ENCODE measurements at places on chromosomes 7 and 10.
A peak's percentile ranks its signal among the peaks of the same experiment; 100 is the strongest.

DNA sequence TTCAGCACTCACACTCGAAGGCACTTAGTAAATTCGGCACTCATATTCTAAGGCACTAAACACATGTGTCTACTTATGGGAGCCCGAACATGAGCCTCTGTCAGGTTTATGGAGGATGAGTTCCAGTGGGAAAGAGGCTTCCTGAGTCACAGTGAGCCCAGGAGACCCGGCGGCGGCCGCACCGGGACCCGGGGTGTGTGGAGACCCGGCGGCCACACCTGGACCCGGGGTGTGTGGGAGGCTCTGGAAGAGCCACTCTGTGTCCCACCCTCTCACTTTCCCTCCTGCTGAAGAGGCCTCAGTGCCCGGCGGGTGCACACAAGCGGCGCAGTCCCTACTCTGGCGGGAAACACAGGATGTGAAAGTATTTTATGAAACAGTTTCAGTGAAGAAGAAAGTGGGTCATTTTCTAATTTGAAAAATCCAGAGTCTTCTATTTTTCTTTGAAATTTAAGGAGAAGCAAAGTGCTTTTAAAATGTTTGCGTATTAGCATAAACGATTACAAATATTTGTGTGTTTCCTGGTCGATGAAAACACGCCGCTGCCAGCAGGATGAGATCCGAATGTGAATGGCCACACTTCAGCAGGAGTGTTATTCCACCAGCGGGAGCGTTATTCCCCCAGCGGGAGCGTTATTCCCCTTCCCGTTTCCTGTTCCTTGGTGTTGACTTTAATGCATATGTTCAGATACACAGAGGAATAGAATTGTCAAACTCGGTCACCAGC, 625.1 kb downstream of the DNAJB6 start:
- no peak for DNase-seq

- DNase-seq: no peak
These were observed 25.6 kb downstream of the BLVRA start for GRCh38 chr7:43784030-43784584.

- DNase-seq: peak; percentile 39
These were observed 707 bp upstream of the C1GALT1 start for GRCh38 chr7:7181519-7182155.

- DNase-seq: no peak
These were observed 13.5 kb upstream of the SFMBT2 start for GRCh38 chr10:7424315-7424714.

DNA sequence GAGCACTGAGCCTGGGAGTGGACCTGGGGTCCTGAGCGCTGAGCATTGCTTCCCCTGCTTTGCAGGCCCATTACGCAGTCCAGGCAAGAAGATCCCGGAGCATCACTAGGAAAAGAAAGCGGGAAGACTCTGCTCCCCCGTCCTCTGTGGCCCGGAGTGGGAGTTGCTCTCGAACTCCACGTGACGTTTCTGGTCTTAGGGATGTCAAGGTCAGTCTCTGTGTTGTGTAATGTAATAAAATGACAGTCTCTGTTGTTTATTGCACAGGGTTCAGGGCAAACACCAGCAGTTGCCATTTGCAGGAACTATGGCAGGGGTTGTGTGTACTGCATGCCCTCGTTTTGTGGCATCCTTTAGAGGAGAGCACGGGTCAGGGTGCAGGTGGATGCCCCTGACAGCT, 10.0 kb downstream of the IDI2 start:
- no peak for DNase-seq

DNA sequence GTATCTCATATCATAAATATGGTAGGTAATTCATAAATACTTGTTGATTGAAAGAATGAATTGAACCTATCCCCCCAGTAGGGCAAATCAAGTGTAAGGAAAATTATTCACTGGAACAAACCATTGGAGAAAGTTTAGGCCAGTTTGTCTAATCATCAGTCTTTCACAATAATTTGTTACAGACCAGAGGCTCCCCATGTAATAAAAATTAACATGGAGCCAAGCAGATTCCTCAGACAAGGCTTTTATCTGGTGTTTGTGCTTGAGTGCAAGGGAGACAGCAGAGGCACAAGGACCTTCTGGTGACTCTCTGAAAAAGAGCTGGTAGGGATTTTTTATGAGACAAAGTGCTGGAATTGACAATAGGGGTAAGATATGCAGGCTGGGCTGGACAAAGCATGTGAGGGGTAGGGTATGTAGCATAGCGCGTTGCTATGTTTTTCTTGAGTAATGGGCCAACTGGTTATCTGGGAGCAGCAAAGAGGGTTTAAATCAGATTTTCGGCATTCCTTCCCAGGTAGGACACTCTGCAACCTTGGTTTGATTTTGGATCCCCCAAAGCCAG, 7.8 kb upstream of the PANK1 start:
- DNase-seq: no peak

DNA sequence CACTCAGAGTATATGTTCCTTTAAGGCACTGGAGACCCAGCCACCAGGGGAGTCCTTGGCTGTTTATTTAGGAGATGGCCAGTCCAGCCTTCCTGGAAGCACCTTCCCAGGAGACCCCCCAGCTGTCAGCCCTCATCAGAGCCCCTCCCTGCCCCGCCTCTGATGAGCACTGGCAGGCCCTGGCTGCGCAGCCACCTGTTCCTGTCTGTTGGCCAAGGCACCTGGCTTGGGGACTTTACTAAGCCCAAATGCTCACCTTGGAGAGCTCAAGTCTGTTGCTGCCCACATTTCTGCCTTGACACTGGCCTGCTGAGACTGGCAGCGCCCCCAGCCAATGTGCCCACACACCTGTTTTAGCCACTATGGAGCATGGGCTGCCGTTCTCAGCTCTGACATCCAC, 124.7 kb downstream of the ELMO1 start:
- DNase-seq: no peak

GRCh38 chr10:44279426-44280126, 105.3 kb downstream of the CXCL12 start:
- no peak for DNase-seq

GRCh38 chr7:95530881-95531280, 45.1 kb downstream of the ASB4 start:
- no peak for DNase-seq

GRCh38 chr7:137964824-137965545, 36.9 kb downstream of the CREB3L2 start:
- DNase-seq: no peak

- peak; percentile 73 for DNase-seq
These were observed 5.5 kb downstream of the ELOVL3 start for GRCh38 chr10:102231357-102232318.

DNA sequence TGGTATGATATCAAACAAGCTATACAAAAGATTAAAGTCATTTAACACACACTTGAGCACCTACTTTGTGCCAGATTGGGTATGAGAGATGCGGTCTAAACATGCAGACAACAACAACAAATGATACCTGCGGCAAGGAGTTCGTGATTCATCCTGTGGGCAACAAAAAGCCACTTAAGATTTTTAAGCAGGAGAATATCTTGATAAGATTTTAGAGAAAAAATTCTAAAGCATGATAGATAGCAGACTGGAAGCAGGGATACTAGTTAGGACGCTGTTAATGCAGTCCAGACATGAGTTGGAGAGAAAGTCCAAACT, 1.6 kb upstream of the KBTBD2 start:
- DNase-seq: no peak

DNA sequence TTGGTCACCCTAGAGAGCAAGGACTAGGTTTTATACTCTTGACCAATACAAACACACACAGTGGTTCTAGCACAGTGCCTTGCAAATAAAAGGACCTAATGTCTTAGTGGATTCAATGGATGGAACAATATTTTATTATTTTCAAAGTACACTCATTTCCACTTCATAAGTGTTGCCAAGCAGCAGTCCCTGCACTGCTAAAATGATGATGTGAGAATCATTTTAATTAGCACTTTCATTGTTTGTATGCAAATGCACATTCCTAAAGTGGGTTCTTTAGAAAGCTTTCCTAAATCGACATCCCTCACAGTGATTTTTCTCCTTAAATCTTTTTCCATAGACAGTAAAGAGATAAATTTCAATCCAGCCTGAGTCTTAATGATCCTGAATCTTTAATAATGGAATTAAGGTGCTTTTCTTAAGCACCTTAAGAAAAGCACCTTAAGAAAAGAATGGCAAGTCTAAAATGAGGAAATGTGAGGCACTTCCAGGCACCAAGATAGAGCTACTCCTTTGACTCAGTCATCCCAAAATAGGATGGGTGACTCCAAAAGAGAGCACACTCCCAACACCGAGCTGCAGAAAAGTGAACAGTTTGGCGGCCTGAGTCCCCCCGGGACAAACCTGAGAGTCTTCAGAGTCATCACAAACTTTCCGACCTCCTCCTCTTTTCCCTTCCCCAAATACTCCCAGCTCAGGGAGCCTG, 84.5 kb downstream of the SORBS1 start:
- no peak for DNase-seq

DNA sequence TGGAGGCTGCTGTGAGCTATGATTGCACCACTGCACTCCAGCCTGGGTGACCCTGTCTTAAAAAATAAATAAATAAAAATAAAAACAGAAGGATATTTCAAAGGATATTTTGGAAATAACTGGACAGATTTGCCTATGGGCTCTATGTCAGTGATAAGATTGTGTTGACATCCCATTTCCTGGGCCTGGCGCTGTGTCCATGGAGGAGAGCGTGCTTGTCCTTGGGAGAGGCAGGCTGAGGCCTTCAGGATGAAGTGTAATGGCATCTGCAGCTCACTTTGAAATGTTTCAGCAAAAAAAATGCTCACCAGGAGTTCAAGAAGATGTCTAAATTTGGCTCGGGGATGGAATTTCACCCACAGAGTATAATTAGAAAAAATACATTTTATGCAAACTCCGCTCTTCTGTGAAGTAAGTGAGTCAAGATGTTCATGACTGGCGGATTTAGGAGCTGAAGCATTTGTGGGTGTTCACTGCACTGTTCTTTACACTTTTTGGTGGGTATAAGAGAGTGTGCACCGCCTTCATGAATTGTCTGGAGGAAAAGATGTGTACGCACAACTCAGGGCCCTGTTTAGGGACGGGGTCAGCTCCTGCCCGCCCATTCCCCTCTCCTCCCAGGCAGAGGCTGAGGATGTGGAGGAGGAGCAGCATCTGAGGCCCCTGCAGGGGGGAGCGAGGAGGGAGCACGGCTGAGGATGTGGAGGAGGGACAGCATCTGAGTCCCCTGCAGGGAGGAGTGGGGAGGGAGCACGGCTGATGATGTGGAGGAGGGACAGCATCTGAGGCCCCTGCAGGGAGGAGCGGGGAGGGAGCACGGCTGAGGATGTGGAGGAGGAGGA, 18.5 kb upstream of the FOXL3 start:
- no peak for DNase-seq

DNA sequence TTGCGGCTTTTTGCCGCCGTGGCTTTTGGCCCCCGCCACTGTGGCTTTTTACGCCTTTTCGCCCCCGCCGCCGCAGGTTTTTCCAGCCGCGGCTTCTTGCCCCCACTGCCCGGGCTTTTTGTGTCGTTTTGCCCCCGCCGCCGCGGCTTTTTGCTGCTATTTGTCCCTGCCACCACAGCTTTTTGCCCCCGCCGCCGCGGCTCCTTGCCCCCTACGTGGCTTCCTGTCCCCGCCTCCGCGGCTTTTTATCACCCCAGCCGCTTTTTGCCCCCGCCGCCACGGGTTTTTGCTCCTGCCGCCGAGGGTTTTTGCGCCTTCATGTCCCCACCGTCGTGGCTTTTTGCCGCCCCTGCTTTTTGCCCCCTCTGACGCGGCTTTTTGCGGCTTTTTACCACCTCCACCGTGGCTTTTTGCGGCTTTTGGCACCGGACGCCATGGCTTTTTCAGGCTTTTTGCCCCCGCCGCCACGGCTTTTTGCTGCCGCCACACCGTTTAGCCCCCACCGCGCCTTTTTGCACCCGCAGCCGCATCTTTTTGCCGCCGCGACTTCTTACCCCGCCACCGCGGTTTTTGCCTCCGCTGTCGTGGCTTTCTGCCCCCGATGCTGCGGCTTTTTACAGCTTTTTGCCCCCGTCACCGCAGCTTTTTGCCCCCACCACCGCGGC, 637.0 kb downstream of the ZNF716 start:
- no peak for DNase-seq

DNA sequence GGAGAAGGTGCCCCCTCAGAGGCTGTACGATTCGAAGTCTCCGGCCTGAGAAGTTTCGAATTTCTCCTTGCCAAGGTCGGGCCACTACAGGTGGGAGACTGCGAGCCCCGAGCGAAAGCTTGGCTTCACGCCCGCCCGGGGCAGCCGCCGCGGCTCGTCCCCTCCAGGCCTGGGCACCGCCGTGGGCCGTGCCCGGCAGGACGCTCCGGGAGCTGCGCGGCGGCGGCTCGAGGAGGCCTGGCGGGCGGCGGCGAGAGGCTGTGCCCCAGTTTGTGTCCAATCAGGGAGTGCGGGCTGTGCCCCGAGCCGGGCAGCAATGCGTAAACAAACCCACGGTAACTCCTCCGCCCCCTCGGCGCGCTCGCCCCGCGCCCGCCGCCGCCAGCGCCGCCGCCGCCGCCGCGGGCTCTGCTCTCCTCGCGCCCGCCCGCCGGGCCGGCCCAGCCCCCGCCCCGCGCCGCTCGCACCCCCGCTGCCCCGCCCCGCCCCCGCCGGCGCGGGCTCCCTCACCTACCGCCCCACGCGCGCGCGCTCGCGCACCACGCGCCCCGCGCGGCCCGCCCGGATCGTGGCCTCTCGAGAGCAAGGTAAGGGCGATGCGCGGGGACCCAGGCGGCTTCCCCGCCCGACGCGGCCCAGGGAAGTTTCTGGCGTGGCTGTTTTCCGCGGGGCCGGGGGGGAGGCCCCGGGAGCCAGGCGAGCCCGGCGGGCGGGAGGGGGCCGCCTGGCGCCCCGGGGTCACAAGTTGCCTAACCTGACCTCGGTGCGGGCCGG, 57.8 kb upstream of the PCGF5 start:
- peak; percentile 89 for DNase-seq

DNA sequence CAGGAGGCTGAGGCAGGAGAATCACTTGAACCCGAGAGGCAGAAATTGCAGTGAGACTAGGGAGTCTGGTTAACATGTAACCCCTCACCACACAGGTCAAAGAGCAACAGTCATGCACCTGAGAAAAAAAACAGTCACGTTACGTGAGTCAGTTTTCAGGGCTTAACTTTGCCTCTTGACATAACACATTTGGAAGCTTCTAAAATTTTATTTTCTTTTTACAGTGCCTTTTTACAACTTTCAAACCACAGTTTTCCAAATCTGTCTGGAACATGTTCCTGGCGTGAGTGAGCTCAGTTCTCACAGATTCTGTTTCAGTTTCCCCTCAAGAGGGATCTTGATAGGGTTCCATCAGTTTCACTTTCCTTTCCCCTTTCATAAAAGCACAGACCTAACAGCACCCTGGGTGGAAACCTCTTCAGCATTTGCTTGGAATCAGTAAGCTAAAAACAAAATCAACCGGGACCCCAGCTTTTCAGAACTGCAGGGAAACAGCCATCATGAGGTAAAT, 4.4 kb downstream of the IFIT3 start:
- DNase-seq: no peak

DNA sequence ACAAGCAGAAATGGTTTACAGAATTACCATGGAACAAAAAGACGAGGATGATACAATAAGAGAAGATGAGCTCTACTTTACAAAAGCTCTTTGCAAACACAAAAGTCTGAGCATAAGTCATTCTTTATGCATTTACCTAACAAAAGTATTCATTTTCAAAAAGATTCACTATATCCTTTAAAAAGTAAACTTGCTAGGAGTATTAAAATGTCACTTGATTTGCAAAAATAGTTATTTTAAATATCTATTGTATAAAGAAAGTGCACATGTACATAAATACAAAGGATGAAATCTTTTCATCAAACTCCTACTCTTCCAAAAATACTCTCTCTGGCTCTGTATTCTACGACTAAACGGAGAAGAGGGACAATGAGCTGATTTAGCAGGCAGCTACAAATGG, 146.4 kb upstream of the STEAP1 start:
- DNase-seq: no peak

Data from Right ventricle myocardium superior (tissue), 1 donor.